ENCODE measurements at places on chromosomes 4 and X.

DNA sequence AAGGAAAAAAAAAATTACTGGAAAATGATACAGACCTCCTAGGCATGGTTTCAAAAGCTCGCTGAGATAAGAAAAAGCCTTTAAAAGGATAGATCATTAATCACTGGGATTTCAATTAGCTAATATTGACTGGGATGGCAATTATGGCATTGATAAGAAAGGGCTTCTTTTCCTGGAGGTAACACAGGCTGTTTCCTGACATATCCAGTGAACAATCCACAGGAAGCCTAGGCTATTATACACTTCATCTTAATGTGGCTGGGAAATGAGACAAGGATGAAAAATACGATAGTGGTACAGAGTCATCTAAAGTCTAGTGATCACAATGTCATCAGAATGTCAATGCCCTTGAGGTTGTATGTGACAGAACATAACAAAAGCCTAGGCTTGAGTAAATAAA lies 1579.3 kb downstream of the C4orf33 start:
- H3K27ac ChIP-seq = no peak overlapping the region
- no peaks in the 10 kb centered on the region for H3K4me1 ChIP-seq
- H3K36me3 ChIP-seq = no peaks in the 10 kb centered on the region
- no peaks in the 10 kb centered on the region for H3K27me3 ChIP-seq

GRCh38 chr4:79676705-79677104 lies 268.7 kb upstream of the GK2 start:
- H3K36me3 ChIP-seq = no peaks in the 10 kb centered on the region
- H3K27ac ChIP-seq = no peak overlapping the region
- H3K4me1 ChIP-seq = peaks cover 12% of the 10 kb centered on the region
- no peaks in the 10 kb centered on the region for H3K27me3 ChIP-seq

DNA sequence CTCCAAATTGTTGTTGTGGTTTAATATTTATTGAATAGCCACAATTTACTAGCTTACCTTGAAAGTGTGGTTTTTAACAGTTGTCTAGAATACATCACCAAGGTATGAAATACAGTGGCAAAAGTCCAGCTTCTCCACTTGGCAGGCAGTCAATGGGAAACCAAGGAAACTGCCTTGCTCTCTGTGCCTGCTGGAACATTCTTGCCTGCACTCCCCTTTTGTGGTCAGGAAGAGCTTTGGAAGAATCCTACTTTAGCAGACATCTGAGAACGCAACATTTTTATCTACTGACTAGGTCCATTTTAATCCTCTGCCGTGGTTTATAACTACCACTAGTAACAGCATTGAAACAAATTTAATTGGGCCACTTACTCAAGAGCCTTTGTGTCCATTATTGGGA lies 64.5 kb downstream of the TENM3 start:
- H3K4me1 ChIP-seq = no peaks in the 10 kb centered on the region
- no peak for DNase-seq
- H3K4me3 ChIP-seq = no peak overlapping the region
- H3K36me3 ChIP-seq = no peaks in the 10 kb centered on the region

DNA sequence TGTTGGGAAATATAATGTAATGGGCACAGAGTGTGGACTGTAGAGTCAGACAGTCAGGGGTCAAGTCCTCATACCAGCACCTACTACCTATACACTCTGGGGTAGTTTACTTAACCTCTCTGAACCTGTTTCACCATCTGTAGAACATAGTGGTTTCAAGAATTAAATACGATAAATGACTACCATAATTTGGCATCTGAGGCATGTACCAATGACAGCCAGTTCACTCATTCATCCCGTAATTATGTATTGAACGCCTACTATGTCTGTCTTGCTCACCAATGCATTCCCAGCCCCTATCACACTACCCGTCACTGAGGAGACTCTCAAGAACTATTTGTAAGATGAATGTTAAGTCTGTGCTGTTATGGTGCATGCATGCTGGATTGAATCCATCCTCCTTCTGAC lies 2.0 kb upstream of the FGB start:
- H3K27ac ChIP-seq = no peak overlapping the region
- H3K4me3 ChIP-seq = no peak overlapping the region
- no peaks in the 10 kb centered on the region for H3K4me1 ChIP-seq

DNA sequence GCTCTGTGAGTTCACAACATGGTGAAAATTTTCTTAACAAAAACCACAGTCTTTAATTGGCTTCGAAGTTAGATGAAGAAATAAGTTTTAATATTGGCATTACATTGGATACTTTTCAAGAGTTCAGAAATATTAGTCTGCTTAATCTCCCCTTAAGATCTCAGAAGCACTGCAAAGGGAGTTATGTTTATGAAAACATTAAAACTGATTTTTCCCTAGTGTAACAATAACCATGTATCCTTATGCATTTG lies 1.5 kb downstream of the SETD7 start:
- peaks cover 55% of the 10 kb centered on the region for H3K4me1 ChIP-seq
- H3K27me3 ChIP-seq = no peaks in the 10 kb centered on the region
- H3K4me3 ChIP-seq = peak overlapping the region; percentile 95
- H3K27ac ChIP-seq = peak overlapping the region; percentile 94
- no peak for DNase-seq

DNA sequence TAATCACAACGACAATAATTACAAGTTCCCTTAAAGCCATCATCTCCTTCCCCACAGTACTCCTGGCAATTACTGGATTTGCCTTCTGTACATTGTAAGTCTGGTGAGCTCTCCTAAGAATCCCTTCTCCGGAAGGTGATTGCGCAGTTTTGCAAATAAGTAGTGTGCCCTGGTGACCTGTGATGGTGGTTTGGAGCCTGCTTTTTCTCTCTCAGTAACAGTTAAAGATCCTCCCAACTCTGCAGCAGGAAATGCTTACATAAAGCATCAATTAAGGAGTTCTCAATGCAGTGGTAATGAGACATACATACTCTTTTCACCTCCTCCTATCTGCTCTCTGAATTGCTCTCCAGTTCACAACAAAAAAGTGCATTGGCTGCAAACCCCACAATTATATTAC lies 159.7 kb downstream of the SH2D1A start:
- H3K27me3 ChIP-seq = no peaks in the 10 kb centered on the region
- H3K36me3 ChIP-seq = no peaks in the 10 kb centered on the region
- no peak overlapping the region for H3K27ac ChIP-seq
- H3K4me3 ChIP-seq = no peak overlapping the region
- no peak for DNase-seq

DNA sequence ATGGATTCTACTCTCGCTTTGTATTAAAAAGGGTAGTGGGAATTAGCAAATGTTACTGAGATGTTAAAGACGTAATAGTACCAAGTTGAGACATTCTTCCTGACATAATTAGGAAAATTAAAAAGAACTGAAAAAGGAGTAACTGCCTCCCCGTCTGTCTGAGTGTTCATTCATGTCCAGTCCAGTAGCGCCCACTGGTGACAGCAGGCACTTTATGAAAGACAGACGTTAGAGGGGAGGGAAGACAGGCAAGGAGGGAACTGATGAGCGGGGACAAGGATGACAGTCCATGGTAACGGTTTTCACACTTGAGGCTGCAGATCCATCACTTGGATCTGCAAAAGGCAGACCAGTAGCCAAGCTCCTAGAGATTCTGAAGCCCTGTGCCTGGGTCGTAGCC lies 326.7 kb downstream of the STK32B start:
- no peak overlapping the region for H3K27ac ChIP-seq
- no peak for DNase-seq
- H3K4me1 ChIP-seq = no peaks in the 10 kb centered on the region
- H3K4me3 ChIP-seq = no peak overlapping the region
- H3K27me3 ChIP-seq = no peaks in the 10 kb centered on the region

DNA sequence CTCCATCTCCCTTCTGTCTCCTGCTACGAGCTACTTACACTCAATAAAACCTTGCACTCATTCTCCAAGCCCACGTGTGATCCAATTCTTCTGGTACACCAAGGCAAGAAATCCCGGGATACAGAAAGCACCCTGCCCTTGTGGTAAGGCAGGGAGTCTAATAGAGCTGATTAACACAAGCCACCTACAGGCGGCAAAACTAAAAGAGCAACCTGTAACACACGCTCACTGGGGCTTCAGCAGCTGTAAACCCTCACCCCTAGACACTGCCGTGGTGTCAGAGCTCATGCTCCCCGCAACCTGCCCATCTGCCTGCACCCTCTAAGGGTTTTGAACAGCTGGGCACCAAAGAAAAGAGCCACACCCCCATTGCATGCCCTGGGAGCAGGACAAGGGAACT lies 755.4 kb upstream of the HTR2C start:
- no peaks in the 10 kb centered on the region for H3K4me1 ChIP-seq
- no peaks in the 10 kb centered on the region for H3K36me3 ChIP-seq
- no peak overlapping the region for H3K4me3 ChIP-seq
- H3K27me3 ChIP-seq = no peaks in the 10 kb centered on the region
- H3K27ac ChIP-seq = no peak overlapping the region

GRCh38 chr4:107552306-107552705 lies 167.7 kb downstream of the PAPSS1 start:
- no peaks in the 10 kb centered on the region for H3K36me3 ChIP-seq
- peaks cover 1% of the 10 kb centered on the region for H3K27me3 ChIP-seq
- H3K4me1 ChIP-seq = no peaks in the 10 kb centered on the region
- no peak overlapping the region for H3K27ac ChIP-seq
- no peak overlapping the region for H3K4me3 ChIP-seq

- peaks cover 5% of the 10 kb centered on the region for H3K27me3 ChIP-seq
- no peaks in the 10 kb centered on the region for H3K4me1 ChIP-seq
- no peak overlapping the region for H3K27ac ChIP-seq
- H3K36me3 ChIP-seq = no peaks in the 10 kb centered on the region
- H3K4me3 ChIP-seq = no peak overlapping the region
Measured at GRCh38 chr4:155442267-155443105, 65.7 kb upstream of the MAP9 start.

- no peaks in the 10 kb centered on the region for H3K36me3 ChIP-seq
Measured at GRCh38 chr4:98996765-98997068, 1.2 kb downstream of the METAP1 start.

GRCh38 chr4:41535911-41536371 lies 2.0 kb upstream of the LIMCH1 start:
- H3K27ac ChIP-seq = no peak overlapping the region
- DNase-seq = no peak
- no peak overlapping the region for H3K4me3 ChIP-seq
- peaks cover 2% of the 10 kb centered on the region for H3K27me3 ChIP-seq
- no peaks in the 10 kb centered on the region for H3K4me1 ChIP-seq

DNA sequence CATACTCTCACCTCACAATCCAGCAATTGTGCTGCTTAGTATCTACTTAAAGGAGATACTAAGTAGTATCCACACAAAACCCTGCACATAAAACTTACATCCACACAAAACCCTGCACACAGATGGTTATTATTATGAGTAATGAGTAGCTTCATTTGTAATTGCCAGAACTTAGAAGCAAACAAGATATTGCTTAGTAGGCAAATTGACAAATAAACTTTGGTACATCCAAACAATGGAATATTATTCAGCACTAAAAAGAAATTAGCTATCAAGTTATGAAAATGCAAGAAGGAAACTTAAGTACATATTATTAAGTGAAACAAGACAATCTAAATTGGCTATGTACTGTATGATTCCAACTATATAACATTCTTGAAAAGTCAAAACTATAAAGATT lies 80.6 kb downstream of the NPY2R start:
- no peaks in the 10 kb centered on the region for H3K27me3 ChIP-seq
- no peak overlapping the region for H3K4me3 ChIP-seq
- no peaks in the 10 kb centered on the region for H3K36me3 ChIP-seq
- no peaks in the 10 kb centered on the region for H3K4me1 ChIP-seq
- H3K27ac ChIP-seq = no peak overlapping the region

- H3K27ac ChIP-seq = no peak overlapping the region
- no peaks in the 10 kb centered on the region for H3K36me3 ChIP-seq
- no peak overlapping the region for H3K4me3 ChIP-seq
- H3K4me1 ChIP-seq = no peaks in the 10 kb centered on the region
Measured at GRCh38 chrX:11311706-11312105, 18.5 kb downstream of the AMELX start.

DNA sequence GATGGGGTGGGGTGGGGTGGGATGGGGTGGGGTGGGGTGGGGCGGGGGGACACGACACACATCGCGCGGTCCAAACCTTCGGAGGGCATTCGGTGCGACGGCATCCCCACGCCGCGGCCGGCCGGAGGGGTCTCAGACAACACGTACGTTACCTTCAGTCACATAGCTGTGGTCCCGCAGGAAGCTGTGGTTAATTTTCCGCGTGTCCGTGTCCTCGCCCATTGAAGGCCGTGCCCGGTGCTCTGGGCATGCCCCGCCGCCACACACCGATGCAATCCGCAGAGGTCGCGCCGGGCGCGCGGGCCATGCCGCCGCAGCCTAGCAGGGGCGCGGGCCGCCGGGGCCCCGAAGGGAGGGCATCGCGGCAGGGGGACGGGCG lies 417 bp downstream of the PPP2R2C start:
- no peaks in the 10 kb centered on the region for H3K36me3 ChIP-seq
- DNase-seq = peak; percentile 4
- peaks cover 46% of the 10 kb centered on the region for H3K27me3 ChIP-seq
- peaks cover 8% of the 10 kb centered on the region for H3K4me1 ChIP-seq

DNA sequence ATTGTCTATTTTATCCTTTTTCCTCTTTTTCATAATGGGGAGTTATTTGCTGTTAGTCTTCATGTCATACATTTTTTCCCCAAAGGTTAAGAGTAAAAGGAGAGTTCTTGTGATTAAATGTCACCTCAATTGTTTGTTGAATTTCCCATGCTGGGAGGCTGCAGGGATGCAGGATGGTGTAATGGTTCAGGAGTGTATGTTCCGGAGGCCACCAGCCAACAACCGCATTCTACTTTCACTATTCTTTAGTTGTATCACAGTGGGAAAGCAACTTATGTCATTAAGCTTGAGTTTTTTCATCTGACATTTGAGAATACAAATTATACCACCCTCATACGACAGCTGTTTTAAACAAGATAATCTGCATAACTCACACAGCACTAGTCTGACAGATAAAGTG lies 15.4 kb downstream of the AFP start:
- peaks cover 25% of the 10 kb centered on the region for H3K27me3 ChIP-seq
- no peaks in the 10 kb centered on the region for H3K4me1 ChIP-seq
- no peaks in the 10 kb centered on the region for H3K36me3 ChIP-seq
- H3K4me3 ChIP-seq = no peak overlapping the region
- no peak for DNase-seq
- no peak overlapping the region for H3K27ac ChIP-seq

Data from activated B cell treated with CpG ODN at 0.5 μM for 24 hours (primary cell).